ENCODE measurements at places on chromosomes 6 and 20.

GRCh38 chr20:35600176-35600992, 15.2 kb upstream of the SPAG4 start:
- DNase-seq = no peak

DNA sequence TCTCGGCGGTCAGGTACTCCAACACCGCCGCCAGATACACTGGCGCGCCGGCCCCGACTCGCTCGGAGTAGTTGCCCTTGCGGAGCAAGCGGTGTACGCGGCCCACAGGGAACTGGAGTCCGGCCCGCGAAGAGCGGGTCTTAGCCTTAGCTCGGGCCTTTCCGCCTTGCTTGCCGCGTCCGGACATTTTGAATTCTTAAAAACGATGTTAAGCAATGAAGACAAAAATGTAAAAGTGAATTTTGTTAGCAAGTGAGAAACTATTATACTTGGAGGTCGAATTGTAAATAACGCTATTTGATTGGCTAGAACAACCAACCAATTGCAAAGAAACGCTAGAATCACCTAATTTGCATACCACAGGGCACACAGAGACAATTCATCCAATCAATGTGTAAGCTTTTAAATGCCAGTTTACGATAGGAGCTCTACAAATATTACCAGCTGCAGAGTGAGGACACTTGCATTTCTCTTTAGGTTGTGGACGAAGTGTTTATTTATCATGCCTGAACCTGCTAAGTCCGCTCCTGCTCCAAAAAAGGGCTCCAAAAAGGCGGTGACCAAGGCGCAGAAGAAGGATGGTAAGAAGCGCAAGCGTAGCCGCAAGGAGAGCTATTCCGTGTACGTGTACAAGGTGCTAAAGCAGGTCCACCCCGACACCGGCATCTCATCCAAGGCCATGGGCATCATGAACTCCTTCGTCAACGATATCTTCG, 112.0 kb downstream of the HFE start:
- peak; percentile 80 for DNase-seq

DNA sequence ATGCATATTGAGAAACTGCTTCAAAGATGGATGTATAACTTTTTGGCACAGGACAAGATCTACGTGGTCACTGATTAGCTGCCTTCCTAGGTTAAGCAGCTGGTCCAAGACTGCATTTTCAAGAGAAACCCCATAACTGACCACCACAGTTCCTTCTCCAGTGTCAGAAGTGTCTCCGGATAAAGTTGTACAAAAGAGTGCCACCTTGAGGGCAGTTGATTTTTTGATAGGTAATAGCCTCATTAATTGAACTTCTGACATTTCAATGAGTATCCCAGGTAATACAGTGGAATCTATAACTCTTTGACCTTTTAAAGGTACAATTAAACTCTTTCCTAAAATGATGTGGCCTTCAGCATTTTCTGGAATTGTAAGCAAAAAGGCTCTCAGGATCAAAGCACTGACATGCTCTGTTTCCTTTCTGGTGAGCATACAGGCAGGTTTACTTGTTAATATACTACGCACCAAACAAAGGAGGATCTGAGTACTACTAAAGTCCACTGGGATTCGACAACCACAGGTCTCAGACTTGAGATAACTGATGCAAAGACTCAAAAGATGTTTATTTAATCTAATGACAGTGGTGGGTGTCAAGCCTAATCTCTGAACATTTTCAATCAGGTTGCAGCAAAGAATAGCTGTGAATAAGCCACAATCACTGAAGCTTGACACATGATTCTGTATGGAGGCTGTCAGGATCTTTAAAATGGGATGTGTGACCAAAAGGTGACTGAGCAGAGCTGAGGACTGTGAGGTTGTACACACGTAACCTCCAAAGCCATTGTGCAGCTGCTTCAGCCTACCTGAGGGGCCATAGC, 21.2 kb downstream of the MKKS start:
- DNase-seq = no peak

DNA sequence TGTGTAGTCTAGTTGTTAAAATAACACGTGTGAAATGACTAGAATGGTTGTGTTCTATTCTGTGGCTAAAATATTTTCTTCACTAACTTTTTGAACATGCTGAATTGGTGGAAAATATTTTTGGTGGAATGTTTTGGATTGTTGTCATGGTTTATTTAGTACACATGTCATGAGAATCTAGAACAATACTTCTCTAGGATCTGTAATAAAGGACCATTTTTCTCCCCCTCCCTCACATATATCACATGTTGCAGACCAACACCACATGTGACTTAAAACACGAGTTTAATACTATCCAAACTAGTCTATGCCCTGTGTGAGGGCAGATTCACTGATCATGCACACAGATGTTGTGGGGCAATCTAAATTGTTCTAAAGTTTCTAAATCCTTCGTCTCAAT, 29.2 kb downstream of the FIG4 start:
- DNase-seq = no peak

GRCh38 chr6:155974811-155975323, 519.2 kb upstream of the NOX3 start:
- DNase-seq = no peak

- no peak for DNase-seq
These were observed 85.0 kb upstream of the IFNGR1 start for GRCh38 chr6:137304020-137304780.

- no peak for DNase-seq
These were observed 6.1 kb downstream of the RAMACL start for GRCh38 chr6:166580076-166581050.

GRCh38 chr6:6320901-6321300, 439 bp upstream of the F13A1 start:
- no peak for DNase-seq

- no peak for DNase-seq
These were observed 155.3 kb downstream of the DHX35 start for GRCh38 chr20:39117491-39117890.

GRCh38 chr6:161462148-161462547, 188.3 kb upstream of the AGPAT4 start:
- no peak for DNase-seq

DNA sequence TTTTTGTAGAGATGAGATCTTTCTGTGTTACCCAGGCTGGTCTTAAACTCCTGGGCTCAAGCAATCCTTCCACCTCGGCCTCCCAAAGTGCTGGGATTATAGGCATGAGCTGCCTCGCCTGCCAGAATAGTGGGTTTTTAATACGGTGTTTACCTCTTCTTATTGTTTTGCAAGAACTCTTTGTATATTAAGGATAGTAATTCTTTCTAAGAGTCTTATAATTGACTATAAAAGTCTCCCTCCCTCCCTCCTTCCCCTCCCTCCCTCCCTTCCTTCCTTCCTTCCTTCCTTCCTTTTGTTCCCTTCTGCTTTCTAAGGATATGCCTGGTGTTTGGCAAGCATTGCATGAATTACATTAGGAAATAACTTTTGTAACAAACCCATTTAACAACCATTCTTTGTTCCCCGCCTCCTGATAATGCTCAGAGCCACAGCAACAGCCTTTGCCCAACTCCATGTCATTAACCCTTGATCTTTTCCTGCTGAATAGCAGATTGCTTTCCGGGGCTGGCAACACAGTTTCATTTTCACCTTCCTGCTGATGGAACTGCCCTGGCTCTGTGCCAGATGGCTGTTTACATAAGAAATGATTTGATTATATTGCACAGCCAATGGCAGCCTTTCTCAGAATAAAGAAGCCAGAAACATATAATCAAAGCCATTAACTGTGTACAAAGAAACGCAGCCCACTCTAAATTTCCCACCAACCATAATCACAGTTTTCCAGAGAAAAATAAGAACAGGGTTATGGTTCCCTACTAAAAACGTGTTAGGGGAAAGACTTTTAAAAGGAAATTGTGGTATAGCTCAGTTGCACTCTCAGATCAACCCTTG, 143.7 kb upstream of the PTPN1 start:
- peak; percentile 93 for DNase-seq

GRCh38 chr20:11170565-11170964, 496.8 kb upstream of the JAG1 start:
- DNase-seq = no peak

DNA sequence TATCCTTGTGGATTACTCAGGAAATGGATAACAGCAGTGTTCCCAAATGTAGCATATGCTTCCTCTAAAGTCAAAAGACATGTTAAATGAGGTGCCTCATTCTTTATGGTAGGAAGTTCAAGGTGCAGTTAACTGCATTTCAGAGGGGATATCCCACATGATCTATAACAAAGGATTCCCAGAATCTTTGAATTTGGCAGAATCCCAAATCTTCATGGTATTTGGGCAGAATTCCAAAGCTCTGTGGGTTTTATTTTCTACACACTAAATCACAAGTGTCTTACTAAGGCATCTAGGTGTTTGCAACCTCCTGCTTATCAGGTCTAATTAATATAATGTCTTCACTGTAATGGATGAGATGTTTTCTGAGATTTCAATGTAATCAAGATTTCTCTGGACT, 364.3 kb upstream of the MAN1A1 start:
- DNase-seq = no peak

DNA sequence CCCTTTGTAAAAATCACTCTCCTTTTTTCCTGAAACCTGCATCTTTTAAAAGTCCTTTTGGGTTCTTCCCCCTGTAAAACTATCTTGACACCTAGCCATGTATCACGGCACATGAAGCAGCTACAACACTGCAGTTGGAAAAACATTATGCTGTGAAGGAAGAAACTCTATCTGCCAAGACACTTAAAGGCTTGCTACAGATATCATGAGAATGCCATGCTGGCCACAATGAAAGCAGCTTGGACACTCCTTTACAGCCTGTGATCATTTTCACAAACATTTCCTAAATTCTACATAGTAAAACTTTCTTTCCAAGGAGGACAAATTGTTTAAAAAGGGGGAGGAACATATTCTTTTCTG, 31.8 kb downstream of the CNKSR3 start:
- DNase-seq = no peak

Data from colonic mucosa (tissue), 4 donors.